Neural crest cell (in vitro differentiated cells): ENCODE measurements at places on chromosomes 7 and 10. TPM values are rescaled to one million over a fixed set of nuclear protein-coding genes. Genes with fewer than 3 reads are reported as not detected.

CUZD1 gene
- total RNA-seq = not detected in 2 replicates

TMEM140 gene
- total RNA-seq = 0.12 TPM in 1 of 2 replicates, not detected in the other

GPR26 gene
- not detected in 2 replicates for total RNA-seq

AKR1D1 gene
- total RNA-seq = not detected in 2 replicates

GRCh38 chr7:30450983-30451497 lies 27.5 kb downstream of the NOD1 start:
- DNase-seq = no peak
- no peak overlapping the region for H3K4me3 ChIP-seq
- H3K27ac ChIP-seq = no peak overlapping the region
- no peaks in the 10 kb centered on the region for H3K27me3 ChIP-seq

DNA sequence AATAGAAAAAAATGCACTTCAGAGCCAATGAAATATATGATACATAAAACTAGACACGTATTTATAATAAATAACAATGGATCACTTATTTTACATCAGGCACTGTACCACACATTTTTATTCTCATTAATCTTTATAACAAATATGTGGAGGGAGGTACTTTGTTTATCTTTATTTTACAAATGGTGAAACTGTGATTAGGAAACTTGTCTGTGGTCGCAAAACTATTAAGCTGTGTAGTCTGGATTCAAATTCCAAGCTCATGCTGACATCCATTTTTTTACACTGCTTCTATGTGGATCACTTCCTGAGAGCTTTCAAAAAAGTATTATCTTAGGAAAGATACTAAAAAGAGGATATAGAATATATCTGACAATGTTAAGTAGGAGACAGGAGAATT lies 978.6 kb downstream of the SORCS1 start:
- H3K27ac ChIP-seq = no peak overlapping the region
- H3K4me3 ChIP-seq = no peak overlapping the region
- DNase-seq = no peak
- H3K4me1 ChIP-seq = no peaks in the 10 kb centered on the region
- no peaks in the 10 kb centered on the region for H3K36me3 ChIP-seq

DNA sequence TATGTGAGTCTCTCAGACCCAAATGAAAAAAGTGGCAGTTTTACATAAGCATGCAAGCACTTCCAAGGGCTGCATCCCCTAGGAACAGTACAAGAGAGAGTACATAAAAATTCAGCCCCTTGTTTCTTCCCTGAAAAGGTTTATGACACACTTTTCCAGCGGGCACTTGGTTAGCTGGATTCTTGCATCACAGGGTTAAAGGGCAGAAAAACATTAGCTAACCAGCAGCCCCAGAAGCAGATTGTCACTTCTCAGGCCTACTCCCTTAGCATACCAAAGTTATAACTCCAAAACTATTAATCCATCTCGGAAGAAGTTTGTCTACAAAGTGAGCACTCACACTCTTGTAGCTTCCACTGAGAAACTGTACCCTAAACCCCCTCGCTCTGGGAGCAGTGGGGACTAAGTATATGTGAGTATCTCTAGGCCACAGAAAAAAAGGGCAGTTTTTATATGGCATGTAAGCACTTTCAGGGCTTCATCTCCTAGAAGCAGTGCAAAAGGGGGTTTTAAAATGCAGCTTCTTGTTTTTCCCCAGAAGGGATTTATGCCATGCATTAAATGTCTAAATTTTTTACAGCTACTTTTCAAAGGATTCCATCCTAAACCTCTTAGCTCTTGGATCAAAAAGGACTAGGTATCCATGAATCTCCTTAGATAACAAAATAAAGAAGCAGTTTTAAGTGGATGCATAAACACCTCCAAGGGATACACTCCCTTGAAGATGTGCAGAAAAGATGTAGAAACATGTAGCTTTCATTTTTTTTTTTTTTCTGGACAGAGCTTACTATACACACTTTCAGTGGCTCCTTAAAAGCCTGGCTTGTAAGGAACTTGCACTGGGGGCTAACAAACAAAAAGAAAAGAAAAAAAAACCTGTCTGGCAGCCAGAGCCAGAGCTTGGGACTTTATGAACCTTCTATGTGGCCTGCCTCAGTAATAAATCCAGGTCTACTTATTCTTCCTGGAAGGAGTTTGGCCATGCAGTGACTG lies 956.7 kb downstream of the CCSER2 start:
- H3K27me3 ChIP-seq = no peaks in the 10 kb centered on the region
- no peaks in the 10 kb centered on the region for H3K36me3 ChIP-seq
- H3K27ac ChIP-seq = no peak overlapping the region
- DNase-seq = no peak
- no peak overlapping the region for H3K4me3 ChIP-seq
- peaks cover 7% of the 10 kb centered on the region for H3K4me1 ChIP-seq

DNA sequence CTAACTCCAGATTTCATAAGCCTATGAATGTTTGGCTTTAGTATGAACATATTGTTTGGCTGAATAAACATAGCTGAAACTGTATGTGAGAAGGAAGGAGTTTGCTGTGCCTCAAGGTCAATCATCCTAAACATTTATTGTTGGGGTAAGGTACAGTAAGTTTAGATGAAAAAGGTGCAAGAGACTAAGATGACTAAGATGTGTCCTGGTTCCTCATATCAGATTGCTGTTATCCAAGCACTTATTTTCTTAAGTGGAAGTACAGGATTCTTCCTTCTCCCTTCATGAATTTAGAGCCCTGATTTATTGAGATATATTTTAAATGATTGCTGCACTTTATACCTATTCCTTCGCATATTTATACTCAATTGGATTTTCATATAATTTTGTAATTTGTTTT lies 12.2 kb downstream of the MDFIC start:
- no peak overlapping the region for H3K27ac ChIP-seq
- no peaks in the 10 kb centered on the region for H3K36me3 ChIP-seq
- no peak overlapping the region for H3K4me3 ChIP-seq

DNA sequence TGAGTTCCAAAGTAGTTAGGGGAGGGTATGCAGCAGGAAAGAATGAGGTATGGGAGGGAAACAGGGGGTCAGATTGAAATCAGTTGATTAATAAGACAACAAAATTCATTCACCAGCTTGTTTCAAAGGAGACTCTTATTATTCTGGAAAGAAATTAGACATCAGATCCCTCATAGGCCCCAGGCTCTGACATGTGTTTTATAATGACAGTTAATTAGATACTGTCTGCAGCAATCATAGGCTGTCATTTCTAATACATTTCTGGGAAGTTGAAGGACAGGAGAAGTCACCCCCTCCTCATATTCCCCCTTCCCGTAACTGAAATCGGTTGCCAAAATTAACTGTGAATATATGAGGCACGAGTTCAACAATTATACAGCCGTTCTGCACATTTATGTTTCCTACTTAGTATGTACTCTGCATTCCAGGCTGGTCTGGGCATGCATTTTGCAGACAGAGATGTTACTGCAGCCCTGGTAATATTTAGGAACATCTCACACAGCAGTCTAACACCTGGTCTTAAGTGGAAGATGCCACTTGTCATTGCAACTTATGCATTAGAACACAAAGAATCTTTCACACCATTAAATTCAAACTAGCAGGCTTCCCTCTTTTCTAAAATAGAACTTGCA lies 355.2 kb upstream of the LRGUK start:
- H3K4me1 ChIP-seq = peaks cover 13% of the 10 kb centered on the region
- no peak overlapping the region for H3K4me3 ChIP-seq
- H3K36me3 ChIP-seq = no peaks in the 10 kb centered on the region
- no peaks in the 10 kb centered on the region for H3K27me3 ChIP-seq
